A549 treated with DMSO at 1 μM for 4 hours (cell line): ENCODE measurements at places on chromosomes 13 and 19. TPM values are rescaled to one million over a fixed set of nuclear protein-coding genes. Genes with fewer than 3 reads are reported as not detected.

Gene FUT2
- total RNA-seq: not detected in 5 replicates

Gene ZNF547
- 1.1 to 1.9 TPM (median 1.5 TPM) in 5 replicates for total RNA-seq

Gene TRMT1
- 37.9 to 47.9 TPM (median 39.5 TPM) in 5 replicates for total RNA-seq

Gene TRPM4
- 7.3 to 8.9 TPM (median 8.6 TPM) in 5 replicates for total RNA-seq

Gene XPO4
- 6.1 to 9.0 TPM (median 8.0 TPM) in 5 replicates for total RNA-seq

Gene ZNF180
- 7.9 to 10.6 TPM (median 8.1 TPM) in 5 replicates for total RNA-seq

Gene CLDN10
- 0.22 to 0.62 TPM (median 0.35 TPM) in 4 of 5 replicates, not detected in the other for total RNA-seq

Gene CLIP3
- total RNA-seq: 0.49 to 1.2 TPM (median 0.69 TPM) in 5 replicates

Gene LENG9
- total RNA-seq: 5.4 to 8.0 TPM (median 6.7 TPM) in 5 replicates

Gene IGFL1
- 2.3 to 3.1 TPM (median 2.6 TPM) in 5 replicates for total RNA-seq

Gene ZNF43
- total RNA-seq: 3.1 to 4.7 TPM (median 3.6 TPM) in 5 replicates

Gene ARHGEF1
- 78.2 to 125 TPM (median 109 TPM) in 5 replicates for total RNA-seq

Gene ZC3H13
- 13.4 to 18.5 TPM (median 17.4 TPM) in 5 replicates for total RNA-seq
